Myometrial cell (primary cell): ENCODE measurements at places on chromosomes 13 and 19. TPM values are rescaled to one million over a fixed set of nuclear protein-coding genes. Genes with fewer than 3 reads are reported as not detected.

The GIPC1 gene
- 186 and 203 TPM in 2 replicates for total RNA-seq

The CLEC4G gene
- total RNA-seq = not detected in 2 replicates

The NUP58 gene
- total RNA-seq = 47.7 and 48.4 TPM in 2 replicates

The SMAD9 gene
- total RNA-seq = 3.9 and 4.6 TPM in 2 replicates

The ZNF382 gene
- total RNA-seq = 8.1 and 9.6 TPM in 2 replicates

The TSKS gene
- total RNA-seq = 0.18 and 0.58 TPM in 2 replicates

The ATP4A gene
- not detected in 2 replicates for total RNA-seq

The DBP gene
- total RNA-seq = 5.5 and 9.5 TPM in 2 replicates

The FRY gene
- total RNA-seq = 7.5 and 24.8 TPM in 2 replicates

The PALM3 gene
- not detected in 2 replicates for total RNA-seq

The PRTN3 gene
- not detected in 2 replicates for total RNA-seq

The KASH5 gene
- not detected in 2 replicates for total RNA-seq

The WDR87 gene
- not detected in 2 replicates for total RNA-seq

The SIGLEC9 gene
- total RNA-seq = 1.1 TPM in 1 of 2 replicates, not detected in the other

The CABP5 gene
- total RNA-seq = not detected in 2 replicates

The DYRK1B gene
- total RNA-seq = 14.5 and 15.3 TPM in 2 replicates

The OVOL3 gene
- not detected in 2 replicates for total RNA-seq

The CDC37 gene
- 278 and 292 TPM in 2 replicates for total RNA-seq

The ZNF587 gene
- 6.3 and 14.9 TPM in 2 replicates for total RNA-seq

The DCUN1D2 gene
- 6.9 and 14.2 TPM in 2 replicates for total RNA-seq

The ZNF45 gene
- 5.8 and 6.4 TPM in 2 replicates for total RNA-seq

The BCL2L12 gene
- 25.7 and 36.3 TPM in 2 replicates for total RNA-seq

The CTXN1 gene
- total RNA-seq = 2.9 and 4.3 TPM in 2 replicates

The RNF113B gene
- total RNA-seq = not detected in 2 replicates

The CDK8 gene
- 17.0 and 19.3 TPM in 2 replicates for total RNA-seq

The KLF2 gene
- 0.58 and 1.9 TPM in 2 replicates for total RNA-seq

The CBARP gene
- total RNA-seq = 3.0 and 7.2 TPM in 2 replicates

The TNFRSF19 gene
- 82.7 and 94.1 TPM in 2 replicates for total RNA-seq

The MYH14 gene
- total RNA-seq = not detected in 2 replicates

The TEAD2 gene
- 36.0 and 38.9 TPM in 2 replicates for total RNA-seq

The LSR gene
- 0.86 and 3.4 TPM in 2 replicates for total RNA-seq

The ZNF844 gene
- total RNA-seq = 0.86 and 1.9 TPM in 2 replicates

The LHB gene
- not detected in 2 replicates for total RNA-seq

The CYSLTR2 gene
- not detected in 2 replicates for total RNA-seq

The OR7C1 gene
- total RNA-seq = not detected in 2 replicates

The SELENOV gene
- not detected in 2 replicates for total RNA-seq

The DMKN gene
- total RNA-seq = 11.0 and 12.1 TPM in 2 replicates

The PTH2 gene
- total RNA-seq = not detected in 2 replicates

The GFY gene
- not detected in 2 replicates for total RNA-seq

The POSTN gene
- 194 and 257 TPM in 2 replicates for total RNA-seq

The SHISA2 gene
- not detected in 2 replicates for total RNA-seq

The C19orf85 gene
- total RNA-seq = 0.29 TPM in 1 of 2 replicates, not detected in the other

The EMP3 gene
- 162 and 262 TPM in 2 replicates for total RNA-seq
